ENCODE measurements at places on chromosomes 13 and 19.
A peak's percentile ranks its signal among the peaks of the same experiment; 100 is the strongest.

DNA sequence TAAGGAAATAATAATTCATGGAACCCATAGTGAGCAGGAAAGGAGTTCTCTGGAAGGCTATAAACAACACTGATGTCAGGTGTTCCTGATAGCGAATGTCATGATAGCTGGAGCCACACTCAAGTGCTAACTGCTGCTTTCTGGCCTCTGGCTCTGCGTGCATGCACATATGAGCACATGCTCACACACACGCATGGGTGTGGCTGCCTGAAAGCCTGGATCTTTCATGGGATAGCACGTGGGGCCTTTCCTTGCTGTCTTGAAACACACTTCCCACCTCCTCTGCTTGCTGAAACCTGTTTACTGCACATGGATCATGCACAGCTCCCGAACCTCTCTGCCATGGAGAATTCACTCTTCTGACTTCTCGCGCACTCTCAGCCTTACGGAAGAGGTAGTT lies 207.4 kb downstream of the ATP8A2 start:
- no peak for DNase-seq

DNA sequence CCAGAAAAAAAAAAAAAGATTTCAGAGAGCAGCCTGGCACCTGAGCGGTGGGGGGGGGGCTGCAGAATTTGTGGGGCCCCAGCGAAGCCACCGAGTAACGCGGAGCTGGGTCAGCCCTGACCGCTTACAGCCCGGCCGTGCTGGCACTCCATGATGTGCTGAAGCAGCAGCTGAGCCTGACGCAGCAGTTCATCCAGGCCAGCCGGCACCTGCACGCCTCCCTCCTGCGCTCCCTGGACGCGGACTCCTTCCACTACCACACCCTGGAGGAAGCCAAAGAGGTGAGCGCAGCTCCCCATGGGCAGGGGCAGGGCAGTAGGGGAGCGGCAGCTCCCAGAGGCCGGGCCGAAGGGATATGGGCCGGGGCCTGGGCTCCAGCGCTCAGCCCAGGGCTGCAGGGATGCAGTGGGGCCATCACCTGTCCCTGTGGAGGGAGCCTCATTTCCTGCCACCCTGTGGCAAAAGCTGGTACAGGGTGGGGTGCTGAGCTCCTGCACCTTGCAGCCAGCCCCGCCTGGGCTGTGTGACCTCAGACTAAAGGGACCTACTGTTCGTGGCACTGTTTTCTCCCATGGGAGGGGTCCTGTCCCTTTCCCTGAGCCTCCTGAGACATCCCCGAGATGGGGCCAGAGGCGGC lies 18.3 kb downstream of the C19orf44 start:
- DNase-seq, result no peak

- DNase-seq, result no peak
Observed at GRCh38 chr19:31955884-31956283, 389.5 kb upstream of the ZNF507 start.

- peak; percentile 97 for DNase-seq
Observed at GRCh38 chr19:51339687-51340656, 2.0 kb downstream of the VSIG10L start.

DNA sequence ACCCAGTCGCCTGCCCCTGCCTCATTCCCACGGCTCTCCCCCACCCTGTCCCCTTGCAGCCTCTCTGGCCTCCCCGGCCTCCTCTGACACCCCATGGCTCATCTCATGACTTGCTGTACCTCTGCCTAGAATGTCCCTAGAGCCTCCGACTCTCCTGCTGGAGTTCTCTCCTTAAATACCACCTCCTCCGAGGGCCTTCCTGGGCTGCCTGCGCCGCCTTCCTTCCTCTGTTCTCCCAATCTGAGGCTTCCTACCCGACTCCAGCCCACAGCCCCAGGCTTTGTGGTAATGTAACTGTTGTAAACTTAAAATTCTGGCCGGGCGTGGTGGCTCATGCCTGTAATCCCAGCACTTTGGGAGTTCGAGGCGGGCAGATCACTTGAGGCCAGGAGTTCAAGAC lies 27.7 kb downstream of the GPR42 start:
- DNase-seq, result no peak

- no peak for DNase-seq
Observed at GRCh38 chr19:9641810-9642209, 20.8 kb upstream of the ZNF561 start.

GRCh38 chr13:72293206-72293605 lies 426.2 kb upstream of the DACH1 start:
- DNase-seq, result no peak

DNA sequence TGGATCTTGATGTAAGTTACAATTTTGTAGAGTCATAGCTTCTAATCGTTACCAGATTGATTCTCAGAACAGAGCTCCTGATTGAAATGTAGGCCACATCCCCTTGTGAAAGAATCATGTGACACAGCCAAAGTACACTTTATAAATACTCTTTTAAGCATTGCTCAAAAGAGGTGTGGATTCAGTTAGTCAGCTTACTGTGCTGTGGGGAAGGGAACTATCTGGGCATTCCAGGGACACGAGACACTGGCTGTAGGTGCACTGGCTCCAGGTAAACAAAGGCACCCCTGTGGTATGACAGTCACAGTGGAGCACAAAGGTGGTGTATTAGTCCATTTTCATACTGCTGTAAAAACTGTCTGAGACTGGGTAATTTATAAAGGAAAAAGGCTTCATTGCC lies 222.8 kb downstream of the LIG4 start:
- no peak for DNase-seq

DNA sequence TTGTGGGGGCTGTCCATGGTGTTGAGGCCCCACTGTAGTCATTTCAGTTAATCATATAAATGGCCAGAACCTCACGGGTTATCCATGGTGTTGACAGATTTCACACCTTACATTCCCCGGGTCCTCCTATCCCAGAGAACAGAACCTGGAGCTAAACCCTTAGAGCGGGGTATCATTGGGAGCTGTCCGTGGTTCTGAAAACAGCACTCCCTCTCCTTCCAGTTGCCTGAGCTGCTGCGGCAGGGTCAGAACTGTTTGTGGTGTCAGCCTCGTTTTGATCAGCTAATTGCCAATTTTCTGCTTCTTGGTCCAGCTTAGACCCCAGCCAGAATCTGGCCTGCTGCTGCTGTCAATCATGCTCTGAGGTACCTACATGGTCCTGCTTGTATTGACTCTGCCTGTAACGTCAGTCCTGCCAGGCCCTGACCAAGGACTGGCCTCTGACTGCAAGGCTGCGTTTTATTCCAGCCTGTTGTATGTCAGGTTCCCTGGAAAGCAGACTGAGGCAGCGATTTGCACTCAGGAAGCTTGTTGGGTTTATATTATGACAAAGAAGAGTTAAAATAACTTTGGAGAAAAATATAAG lies 55.8 kb upstream of the KCTD15 start:
- DNase-seq, result no peak

GRCh38 chr13:55001881-55002280 lies 1973.3 kb downstream of the OLFM4 start:
- DNase-seq, result no peak

- no peak for DNase-seq
Observed at GRCh38 chr19:48819366-48819816, 8.6 kb upstream of the BCAT2 start.

DNA sequence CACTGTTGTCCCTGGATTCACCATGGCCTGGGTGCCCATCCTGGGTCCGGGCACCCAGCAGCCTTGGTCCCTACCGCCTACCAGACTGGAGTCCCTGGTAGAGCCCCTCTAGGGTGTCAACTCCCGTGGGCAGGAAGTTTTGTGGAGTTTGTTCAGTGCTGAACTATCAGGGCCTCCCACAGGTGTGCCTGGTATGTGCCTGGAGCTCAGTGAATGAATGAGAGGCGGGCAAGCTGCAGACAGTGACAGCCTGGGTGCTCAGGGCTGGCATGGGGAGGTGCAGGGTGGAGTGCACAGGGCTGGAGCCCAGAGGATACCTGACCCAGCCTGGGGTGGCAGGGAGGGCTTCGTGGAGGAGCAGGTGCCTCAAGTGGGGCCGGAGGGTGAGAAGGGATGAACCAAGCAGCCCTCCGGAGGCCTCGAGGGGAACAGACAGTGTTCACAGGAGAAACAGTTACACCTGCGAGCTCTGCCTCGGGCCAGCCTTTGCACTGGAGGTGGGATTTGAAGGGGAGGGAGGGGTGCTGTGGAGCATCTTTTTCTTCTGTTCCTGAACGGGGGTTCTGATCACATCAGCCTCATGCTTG lies 29.6 kb downstream of the PAK4 start:
- DNase-seq, result no peak

DNA sequence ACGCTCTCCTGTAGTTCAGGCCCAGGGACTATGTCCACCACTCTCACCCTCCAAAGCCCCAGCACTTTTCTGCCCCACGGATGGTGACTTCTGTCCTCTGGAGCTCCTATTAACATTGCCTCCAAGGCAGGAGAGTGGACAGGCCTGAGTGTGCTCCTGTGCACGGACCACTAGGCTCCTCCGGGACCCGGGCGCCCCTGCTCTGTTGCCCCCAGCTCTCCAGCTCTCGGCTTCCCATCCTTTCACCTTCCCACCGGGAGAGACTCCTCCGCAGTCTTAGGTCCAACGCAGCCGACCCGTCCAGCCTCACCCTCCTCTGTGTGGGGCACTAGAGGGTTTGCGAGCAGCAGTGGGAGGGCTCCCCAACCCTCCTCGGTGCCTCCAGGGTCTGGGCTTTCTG lies 30.4 kb downstream of the CAPN12 start:
- no peak for DNase-seq

GRCh38 chr13:73704587-73704986 lies 429.6 kb downstream of the KLF12 start:
- DNase-seq, result no peak

DNA sequence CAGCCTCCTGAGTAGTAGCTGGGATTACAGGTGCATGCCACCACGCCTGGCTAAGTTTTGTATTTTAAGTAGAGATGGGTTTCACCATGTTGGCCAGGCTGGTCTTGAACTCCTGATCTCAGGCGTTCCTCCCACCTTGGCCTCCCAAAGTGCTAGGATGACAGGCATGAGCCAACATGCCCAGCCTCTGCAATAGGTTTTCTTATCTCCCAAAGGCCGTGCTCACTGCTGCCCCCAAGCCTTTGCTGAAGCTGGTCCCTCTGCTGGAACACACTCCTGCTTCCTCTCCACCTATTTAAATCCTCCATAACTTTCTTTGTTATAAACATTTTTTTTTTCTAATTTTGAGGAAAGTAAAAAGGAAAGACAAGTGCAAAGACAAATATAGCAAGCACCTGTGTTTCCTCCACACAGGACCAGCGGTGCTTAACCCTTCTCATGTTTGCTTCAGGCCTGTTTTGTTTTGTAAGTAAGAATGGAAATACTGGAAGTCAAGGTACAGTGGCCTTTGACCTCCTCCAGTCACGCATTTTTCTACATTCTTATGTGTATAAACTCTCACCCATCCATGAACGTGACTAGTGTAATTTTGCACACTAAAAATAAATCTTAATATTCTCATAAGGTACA lies 14.5 kb upstream of the TNFAIP8L1 start:
- no peak for DNase-seq

GRCh38 chr13:23728807-23729206 lies 158.6 kb downstream of the TNFRSF19 start:
- DNase-seq, result no peak

DNA sequence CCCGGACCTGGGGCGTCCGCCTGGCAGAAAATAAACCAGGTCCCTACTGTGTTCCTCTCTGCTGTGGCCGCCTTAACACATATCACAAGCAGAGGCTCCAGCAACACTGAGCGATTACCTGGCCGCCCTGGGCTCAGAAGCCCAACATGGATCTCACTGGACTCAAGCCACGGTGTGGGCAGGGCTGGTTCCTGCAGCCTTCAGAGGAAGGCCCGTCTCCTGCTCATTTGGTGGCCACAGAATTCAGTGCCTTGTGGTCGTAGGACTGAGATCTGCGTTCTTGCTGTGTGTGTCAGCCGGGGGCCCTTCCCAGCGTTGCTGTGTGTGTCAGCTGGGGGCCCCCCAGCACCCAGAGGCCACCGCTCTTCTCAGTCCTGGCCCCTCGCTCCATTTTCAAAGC lies 30.2 kb downstream of the C2CD4C start:
- DNase-seq, result no peak

DNA sequence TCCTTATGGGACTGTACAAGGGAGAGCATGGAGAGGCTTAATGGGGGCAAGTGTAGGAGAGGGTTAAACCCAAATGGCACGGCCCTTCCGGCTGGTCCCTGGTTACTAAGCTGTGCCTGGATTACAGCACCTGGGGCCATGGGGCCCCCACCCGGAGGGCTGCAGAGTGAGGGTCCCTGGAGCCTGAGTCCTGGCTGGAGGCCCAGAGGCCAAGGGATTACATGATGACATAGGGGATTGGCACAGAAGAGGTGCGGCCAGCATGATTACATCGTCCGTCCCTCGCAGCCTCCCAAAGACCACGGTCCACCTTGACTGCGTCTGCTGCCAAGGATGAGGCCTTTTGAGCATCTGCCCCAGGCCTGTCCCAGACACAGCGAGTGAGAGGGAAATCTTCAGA lies 149.4 kb downstream of the URI1 start:
- DNase-seq, result no peak

GRCh38 chr13:113638173-113638746 lies 19.7 kb downstream of the ATP4B start:
- DNase-seq, result no peak

GRCh38 chr19:7540761-7541474 lies 5.4 kb downstream of the PNPLA6 start:
- DNase-seq, result peak; percentile 61

- DNase-seq, result no peak
Observed at GRCh38 chr19:55529636-55530234, 7.2 kb downstream of the SBK2 start.

- no peak for DNase-seq
Observed at GRCh38 chr19:1161716-1162115, 12.4 kb downstream of the SBNO2 start.

DNA sequence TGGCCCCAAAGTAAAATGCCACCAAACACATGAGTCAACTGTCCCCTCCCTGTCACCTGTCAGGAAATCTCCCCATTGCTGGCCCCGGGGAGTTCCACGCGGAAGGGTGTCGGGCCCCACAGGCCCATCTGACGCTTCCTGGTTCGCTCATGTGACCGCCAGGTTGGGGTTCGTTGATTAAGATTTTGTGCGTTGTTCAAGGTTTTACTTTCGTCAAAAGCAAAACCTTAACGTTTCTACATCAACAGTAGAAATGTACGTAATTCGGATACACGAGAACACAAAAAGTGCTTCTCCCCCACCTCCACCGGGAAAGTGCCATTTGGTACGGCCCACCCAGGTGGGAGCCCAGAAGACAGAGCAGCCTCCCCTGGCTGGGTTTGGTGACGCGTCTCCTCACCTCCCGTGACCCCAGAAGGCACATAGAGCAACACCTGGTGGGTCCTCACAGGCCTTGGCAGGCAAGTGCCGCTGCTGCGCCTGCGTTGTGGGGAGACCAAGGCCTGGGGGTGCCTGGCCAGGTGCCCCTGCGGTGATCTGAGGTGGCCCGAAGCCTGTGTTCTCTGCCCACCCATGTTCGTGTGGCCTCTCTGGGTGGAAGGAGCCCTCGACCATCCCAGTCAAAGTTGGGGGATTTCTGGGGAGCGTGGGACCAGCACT lies 161.6 kb downstream of the KDM4B start:
- DNase-seq, result peak; percentile 77

GRCh38 chr13:106008540-106008939 lies 526.9 kb downstream of the EFNB2 start:
- no peak for DNase-seq
